Naive thymus-derived CD8-positive, alpha-beta T cell (primary cell): ENCODE measurements at places on chromosomes 3 and 15. TPM values are rescaled to one million over a fixed set of nuclear protein-coding genes. Genes with fewer than 3 reads are reported as not detected.

Gene NIT2
- 40.1 TPM for polyA plus RNA-seq

Gene HYAL1
- polyA plus RNA-seq, result 0.75 TPM

Gene EIF1B
- polyA plus RNA-seq, result 38.9 TPM

Gene CFAP20DC
- polyA plus RNA-seq, result not detected

Gene TMEM45A
- not detected for polyA plus RNA-seq

Gene MYRIP
- polyA plus RNA-seq, result not detected

Gene ILDR1
- not detected for polyA plus RNA-seq

Gene LHFPL4
- 0.06 TPM for polyA plus RNA-seq

Gene CCNB2
- not detected for polyA plus RNA-seq

Gene PPCDC
- polyA plus RNA-seq, result 16.7 TPM

Gene GAP43
- polyA plus RNA-seq, result not detected

Gene C3orf20
- 0.03 TPM for polyA plus RNA-seq

GRCh38 chr3:20047976-20048883 is 8.0 kb downstream of the KAT2B start:
- DNase-seq, result no peak

DNA sequence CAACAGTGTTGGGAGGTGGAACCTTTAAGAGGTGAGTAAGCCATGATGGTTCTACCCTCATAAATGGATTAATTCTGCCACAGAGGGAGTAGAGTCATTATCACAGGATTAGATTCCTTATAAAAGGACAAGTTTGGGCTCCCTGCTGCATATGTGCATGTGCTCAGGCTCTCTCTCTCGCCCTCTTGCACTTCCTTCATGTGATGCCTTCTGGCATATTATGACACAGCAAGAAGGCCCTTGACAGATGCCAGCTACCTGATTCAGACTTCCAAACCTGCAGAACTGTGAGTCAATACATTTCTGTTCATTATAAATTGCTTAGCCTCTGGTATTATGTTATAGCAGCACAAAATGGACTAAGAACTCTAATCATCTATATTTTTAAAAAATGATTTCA is 205.3 kb downstream of the CTNNB1 start:
- no peak for DNase-seq

DNA sequence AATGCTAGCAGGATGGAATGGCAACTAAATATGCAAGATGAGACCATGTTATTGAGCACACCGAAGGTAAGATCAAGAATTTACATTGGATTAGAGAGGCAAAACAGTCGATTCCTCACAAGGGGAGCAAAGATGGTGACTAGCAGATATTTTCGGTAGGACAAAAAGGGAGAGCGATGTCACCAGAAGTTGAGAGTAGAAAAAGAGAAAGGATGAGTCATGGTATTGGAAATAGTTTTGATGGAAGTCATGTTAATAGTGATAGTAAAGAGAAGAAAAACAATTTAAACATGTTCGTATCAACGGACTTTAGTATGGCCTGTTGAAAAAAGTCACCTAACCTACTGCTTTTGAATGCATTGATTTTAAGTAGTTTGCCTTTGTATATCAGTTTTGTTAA is 55.0 kb downstream of the UBE2E2 start:
- DNase-seq, result no peak

DNA sequence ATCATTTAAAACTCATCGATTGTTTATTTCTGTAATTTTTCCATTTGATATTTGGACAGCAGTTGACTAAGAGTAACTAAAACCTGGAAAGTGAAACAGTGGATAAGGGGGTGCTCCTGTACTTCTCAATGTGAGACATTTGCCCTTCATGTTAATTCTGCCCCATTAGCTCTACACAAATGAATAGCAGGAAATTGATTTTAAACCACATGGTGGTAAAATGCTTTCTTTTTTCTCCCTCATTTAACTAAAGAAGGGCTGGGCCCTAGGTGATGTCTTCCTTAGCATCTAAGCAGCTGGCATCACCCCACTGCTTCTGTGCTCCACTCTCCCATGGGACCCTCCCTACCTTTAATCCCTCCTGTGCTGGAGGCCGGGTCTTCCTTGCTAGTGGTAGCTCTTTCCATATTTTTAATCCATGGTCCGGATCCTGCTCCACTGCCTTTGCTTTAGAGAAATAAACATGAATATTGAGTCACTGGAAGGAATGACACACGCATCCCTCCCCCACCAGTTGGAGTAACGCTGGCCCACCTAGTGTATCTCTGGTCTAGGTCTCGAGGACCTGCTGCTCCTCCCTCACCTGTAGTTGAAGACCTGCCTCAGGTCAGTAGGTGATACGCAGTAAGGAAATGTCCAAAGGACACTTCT is 30.2 kb upstream of the LAMP3 start:
- no peak for DNase-seq

DNA sequence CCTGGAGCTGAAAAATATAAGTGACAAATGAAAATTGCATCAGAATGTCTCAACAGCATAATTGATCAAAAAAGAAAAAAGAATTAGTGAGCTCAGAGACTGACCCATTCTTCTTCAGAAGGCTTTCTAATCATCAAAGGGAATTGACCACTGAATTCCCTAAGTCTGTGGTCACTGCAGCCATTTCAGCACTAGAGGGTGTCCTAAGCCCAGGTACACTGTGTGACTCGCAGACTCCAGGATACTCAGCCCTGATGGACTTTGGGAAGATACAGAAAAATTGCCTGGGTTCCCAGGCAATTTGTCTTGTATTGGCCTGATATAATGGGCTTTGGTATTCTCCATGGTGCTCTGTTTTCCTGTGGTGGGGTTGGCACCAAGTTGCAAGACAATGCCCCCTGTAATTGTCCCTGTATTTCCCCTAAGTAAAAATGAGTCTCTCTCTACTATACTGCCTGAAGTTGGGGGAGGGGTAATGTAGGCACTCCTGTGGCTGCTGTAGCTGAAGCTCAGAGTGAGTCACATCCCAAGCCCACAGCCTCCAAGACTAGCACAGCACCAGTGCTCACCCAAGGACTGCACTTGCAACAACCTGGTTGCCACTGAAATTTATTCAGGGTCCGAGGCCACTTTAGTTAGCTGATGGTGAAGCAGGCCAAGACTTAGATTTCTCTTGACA is 256.0 kb upstream of the STAC start:
- DNase-seq, result no peak

GRCh38 chr3:137116619-137117018 is 158.8 kb downstream of the IL20RB start:
- DNase-seq, result no peak

- DNase-seq, result no peak
Measured at GRCh38 chr15:38758043-38758442, 193.4 kb upstream of the RASGRP1 start.

DNA sequence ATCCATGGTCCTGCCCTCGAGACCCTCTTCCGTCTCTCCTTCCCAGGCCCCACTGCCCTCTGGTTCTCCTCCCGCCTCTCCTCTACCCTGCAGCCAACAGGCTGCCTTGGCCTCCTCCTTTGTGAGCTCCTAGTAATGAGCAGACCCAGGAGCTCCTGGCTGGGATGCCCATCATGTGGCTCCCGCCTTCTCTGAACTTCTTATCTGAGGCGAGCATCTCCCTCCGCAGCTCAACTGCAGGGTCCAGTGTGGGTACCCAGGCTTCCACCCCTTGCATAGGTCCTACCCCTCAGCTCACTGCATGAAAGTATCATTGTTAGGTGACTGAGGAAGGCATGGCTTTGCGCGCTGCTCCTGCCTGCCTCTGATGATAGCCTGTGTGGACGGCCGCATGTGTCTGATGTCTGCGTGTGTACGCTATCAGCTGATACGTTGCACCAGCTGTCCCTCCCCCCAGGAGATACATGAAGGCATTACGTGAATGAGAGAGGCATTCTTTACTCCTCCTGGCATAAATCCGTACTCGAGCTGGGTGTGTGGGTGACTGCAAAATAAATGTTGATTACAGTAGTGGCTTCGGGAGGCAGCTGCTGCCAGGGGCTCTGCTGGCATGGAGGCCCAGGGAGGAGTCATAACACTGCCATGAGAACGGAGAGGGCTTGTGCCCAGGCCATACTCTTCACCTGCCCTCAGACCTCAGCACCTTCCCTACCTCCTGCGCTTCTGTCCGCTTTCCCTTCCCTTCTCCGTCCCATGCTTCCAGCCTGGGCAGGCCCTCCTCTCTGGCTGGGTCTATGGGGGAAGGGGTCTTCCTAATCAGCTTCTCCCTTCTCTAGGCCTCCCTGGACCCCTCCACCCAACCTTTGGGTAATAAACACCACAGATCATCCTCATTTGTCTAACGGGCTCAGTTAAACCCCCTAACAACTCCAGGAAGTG is 48.8 kb downstream of the ZNF710 start:
- DNase-seq, result no peak

DNA sequence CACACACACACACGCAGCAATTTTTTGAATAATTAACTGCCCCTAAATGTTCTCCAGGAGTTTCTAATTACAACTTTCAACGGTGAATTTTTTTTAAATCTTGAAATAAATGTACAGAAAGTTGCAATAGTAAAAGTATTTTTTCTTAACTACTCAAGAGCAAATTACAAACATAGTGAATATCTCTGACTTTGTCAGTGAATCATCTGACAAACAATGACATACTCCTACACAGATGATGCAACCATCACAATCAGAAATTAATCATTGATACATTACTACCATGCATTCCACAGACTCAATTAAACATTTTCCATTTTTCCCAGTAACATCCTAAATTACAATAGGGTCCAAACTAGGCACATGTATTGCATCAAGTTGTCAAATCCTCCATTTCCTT is 597.3 kb downstream of the NAALADL2 start:
- DNase-seq, result no peak

DNA sequence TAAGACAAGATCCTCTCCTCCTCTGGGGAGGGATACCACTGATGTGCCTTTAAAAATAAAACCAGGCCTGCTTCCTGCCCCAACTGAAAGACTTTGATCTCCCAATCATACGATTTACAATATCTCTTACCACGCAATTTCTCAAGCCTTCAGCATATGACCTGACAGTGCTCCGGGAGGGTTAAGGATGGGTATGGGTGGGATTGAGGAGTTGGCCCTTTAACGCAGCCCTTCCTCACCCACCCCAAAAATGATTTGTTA is 67.4 kb downstream of the LRIG1 start:
- no peak for DNase-seq

DNA sequence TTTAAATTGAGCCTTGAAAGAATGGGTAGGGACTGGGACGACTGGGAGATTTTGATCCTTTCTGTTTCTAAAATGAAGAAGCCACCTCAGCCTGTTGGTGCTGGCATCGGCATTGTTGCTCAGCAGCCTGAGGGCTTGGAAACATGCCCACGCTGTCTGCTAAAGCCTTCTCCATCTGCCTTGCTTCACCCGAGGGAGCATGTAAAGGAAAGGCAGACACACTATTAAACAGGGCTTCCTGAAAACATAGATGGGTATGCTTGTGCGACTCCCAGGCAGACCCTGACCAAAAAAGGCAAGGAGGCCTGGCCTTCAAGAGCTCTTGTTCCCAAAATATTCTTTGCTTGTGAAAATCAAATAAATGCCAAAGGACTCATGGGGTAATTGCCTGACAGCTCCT is 84.2 kb upstream of the SLC4A7 start:
- no peak for DNase-seq

- no peak for DNase-seq
Measured at GRCh38 chr3:4426261-4426781, 40.7 kb downstream of the SUMF1 start.

DNA sequence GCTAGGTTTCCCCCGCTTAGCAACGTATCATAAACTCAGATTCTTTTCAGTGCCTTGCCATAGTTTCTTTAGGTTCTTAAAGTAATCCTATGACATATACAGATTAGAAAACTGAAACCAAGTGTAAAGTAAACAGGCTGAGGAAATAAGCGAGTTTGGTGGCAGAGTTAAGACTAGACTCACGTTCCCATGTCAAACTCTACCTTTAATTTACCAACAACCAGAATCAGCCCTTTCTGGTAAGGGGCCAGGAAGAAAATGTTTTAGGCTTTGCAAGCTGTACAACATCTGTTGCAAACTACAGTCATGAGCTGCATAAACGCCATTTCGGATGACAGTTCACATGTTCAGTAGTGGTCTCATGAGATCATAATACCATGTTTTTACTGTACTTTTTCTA is 128.0 kb upstream of the PRICKLE2 start:
- DNase-seq, result no peak

- no peak for DNase-seq
Measured at GRCh38 chr3:138187296-138188012, at the start of gene ARMC8. TSS of gene ARMC8 (plus strand) at chr3:138187301. CDS start at chr3:138187555, 254 bp downstream.

DNA sequence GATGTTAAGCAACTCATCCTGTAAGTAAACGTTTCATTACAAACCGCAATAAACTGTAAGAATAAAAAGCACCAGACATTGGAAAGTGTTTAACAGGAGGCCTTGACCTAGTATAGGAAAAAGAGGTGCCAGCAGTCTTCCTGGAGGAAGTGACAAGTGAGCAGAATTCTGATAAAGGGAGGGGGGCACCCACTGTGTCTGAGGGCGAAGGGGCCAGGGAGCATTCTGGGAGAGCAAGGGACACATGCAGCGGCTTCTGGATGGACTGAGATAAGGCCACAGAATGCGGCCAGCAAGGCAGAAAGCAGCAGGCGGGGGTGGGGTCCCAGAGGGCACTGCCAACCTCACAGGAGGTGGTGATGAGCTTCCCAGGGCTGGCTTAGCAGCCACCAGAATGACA is 80.2 kb downstream of the MTHFS start:
- DNase-seq, result no peak

GRCh38 chr15:48939648-48940047 is 24.1 kb downstream of the SHC4 start:
- no peak for DNase-seq

GRCh38 chr3:128697341-128697740 is 28.6 kb upstream of the RAB7A start:
- DNase-seq, result no peak

GRCh38 chr15:67422296-67422695 is 98.6 kb upstream of the C15orf61 start:
- no peak for DNase-seq

GRCh38 chr3:63791974-63792373 is 27.1 kb upstream of the C3orf49 start:
- no peak for DNase-seq

- no peak for DNase-seq
Measured at GRCh38 chr15:38746211-38746610, 181.6 kb upstream of the RASGRP1 start.

GRCh38 chr15:94494732-94495131 is 263.4 kb downstream of the MCTP2 start:
- DNase-seq, result no peak

DNA sequence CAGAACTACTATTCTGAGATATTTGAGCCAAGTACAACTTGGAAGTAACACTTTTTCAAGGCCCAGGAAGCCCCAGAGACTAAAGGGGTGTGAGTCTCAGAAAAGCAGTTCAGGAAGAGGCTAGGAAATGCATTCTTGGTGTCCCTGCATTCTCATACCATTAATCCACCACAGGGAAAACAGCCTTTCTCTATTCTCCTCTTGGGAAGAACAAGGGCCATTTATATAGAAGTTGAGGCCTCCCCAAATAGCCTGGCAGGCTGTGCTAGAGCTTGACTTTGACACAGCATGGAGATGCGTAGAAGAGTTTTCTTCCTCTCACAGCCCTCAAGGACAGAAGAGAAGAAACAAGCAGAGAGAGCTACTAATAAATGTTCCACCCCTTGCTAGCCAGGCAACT is 5.5 kb upstream of the NR2C2 start:
- DNase-seq, result no peak

- no peak for DNase-seq
Measured at GRCh38 chr15:87639305-87640011, 617.1 kb downstream of the NTRK3 start.
